Stimulated activated naive CD8-positive, alpha-beta T cell treated with anti-CD3 and anti-CD28 coated beads, Interleukin-15, amount 100 ng/mL, for 72 hours (primary cell): ENCODE measurements at places on chromosomes 6 and 20.
A peak's percentile ranks its signal among the peaks of the same experiment; 100 is the strongest.

DNA sequence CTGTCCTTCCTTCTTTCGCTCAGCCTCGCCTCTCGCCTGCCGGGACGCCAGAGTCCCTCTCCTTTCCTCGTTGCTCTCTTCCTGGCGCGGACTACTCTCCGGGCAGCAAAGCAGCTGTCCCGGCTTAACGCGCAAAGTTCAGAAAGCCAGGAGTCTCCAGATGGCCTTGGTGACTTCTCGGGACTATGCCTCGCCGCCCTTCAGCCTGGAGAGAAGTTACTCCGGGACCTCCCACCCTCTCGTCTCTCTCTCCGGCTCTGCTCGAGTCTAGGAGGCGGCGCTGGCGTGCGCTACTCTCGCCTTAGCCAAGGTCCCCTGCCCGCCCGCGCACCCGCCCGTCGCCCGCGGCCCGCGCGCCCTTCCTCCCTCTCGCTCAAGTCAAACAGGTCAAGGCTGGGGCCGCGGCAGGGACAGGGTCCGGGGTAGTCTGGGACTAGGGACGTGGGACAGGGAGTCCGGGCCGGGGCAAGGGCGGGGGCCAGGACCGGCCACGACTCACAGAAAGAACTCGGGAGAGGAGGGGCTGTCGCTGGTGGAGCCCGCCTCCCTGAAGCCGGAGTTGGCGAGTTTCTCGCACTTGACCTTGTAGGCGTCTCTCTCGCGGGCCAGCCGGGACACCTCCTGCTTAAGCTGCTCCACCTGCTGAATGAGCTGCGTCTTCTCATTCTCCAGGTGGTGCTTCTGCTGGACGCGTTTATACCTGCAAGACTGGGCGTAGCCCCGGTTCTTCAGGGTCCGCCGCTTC lies 1.5 kb downstream of the MAFB start:
- DNase-seq, result no peak

DNA sequence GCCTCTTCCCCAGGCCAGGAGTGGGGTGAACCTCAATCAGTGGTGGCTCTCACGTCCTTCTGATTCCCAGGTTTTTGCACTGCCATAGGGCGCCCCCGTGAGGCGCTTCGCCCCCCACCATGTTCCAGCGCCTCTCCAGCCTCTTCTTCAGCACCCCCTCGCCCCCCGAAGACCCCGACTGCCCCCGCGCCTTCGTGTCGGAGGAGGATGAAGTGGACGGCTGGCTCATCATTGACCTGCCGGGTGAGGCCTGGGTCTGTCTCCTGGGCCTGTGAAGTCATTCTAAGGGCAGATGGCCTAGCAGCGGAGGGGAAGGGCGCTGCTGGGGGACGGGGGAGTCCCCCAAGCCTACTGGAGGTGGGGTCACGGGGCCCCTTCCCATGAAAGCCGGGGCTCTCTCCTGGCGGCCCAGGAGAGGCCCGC lies 4.5 kb downstream of the TP53INP2 start:
- DNase-seq, result no peak

- no peak for DNase-seq
Observed at GRCh38 chr6:73248192-73248903, 14.6 kb downstream of the KHDC1 start.

DNA sequence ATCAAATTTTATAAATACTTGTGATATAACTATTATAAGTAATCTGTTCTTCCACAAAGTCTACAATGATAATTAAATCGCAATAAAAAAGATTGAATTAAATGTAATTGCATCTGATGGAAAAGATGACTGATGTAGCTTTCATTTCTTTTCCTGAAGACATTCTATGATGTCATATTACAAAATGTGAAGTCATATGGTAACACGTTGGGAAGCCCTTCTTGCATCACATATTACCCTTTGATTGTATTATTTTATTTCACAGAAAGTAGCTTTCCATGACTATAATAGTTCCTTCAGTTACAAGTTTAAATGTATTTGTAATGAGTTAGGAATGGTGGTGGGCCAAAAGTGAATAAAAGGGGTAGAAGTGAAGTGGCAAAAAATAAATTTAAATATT lies 19.0 kb upstream of the OR2B2 start:
- DNase-seq, result no peak

DNA sequence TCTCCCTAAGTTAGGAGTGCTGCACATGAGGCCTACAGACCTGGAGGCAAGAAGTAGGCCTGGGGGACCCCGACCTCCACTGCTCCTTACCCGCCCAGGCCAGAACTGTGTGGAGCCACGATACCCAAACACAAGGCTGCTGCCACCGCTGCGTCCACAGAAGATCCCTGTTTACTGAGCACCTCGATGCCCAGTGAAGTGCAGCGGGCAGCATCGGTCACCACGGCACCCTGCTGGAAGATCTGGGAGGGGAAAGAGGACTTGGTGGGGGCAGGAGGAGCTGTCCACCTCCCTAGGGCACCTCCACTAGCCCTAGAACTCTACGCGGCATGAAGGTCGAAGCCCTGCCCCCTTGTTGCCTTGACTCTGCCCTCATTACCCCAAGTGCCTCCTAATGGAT lies 9.9 kb downstream of the GGT7 start:
- no peak for DNase-seq

DNA sequence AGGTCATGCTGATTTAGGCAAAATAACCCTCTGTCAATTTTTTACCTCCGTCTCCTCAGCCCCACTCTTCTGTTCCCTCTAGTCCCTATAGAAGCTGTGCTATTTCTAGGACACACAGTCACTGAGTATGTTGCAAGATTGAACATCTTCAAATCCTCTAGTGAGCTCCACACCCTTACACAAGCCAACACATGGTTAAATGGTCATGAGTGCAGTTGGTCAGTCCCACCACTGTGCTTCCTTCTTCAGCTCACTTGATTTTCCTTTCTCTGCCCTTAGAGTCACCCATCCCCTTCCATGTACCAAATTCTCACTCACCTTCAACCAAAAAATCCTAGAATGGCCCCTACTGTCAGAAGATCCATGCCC lies 48.2 kb upstream of the F13A1 start:
- DNase-seq, result no peak

DNA sequence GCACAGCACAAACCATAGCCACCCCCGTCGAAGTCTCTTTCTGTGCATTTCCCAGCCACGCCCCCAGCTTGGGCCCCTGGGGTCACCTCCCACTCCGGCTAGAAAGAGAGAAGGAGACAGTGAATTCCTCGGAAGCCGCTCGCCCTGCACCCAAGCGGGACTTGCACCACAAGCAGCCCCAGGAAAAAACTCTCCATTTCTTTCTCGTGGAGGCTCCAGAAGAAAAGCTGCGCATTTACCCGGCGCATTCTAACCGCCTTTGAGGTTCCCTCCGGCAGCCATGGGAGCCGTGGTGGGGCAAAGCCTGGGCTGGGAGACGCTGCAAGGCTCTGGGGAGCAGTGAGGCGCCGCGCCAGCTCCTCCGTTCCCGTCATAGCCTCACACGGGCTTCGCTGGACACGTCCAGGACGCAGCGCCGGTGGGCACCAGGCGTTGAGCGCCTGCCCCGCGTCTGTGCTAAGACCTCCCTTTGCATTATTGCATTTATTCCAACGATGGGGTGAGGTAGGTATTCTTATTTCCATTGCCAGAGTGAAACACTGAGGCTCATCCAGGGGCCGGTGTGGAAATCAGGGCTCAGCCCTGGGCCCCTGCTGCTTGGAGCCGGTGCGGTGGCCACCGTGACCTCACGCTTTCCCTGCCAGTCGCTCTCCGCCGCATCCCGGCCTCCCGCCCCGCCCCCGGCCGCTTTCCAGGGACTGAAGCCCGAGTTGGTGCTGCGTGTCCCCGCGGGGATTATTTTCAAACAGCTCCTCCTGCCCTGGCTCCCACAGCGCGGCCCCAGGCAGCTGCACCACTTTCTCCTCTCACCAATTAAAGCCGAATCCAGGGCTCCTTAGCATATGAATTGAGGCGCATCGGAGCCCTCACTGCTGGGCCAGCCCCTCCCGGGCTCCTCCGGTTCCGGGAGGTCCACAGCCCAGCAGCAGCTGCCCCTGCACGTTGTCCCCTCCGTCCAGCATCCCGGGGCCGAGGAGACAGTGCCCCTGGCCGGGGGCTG lies 148.3 kb upstream of the AFDN start:
- no peak for DNase-seq

GRCh38 chr20:63134201-63134612 lies 81.7 kb downstream of the YTHDF1 start:
- no peak for DNase-seq

DNA sequence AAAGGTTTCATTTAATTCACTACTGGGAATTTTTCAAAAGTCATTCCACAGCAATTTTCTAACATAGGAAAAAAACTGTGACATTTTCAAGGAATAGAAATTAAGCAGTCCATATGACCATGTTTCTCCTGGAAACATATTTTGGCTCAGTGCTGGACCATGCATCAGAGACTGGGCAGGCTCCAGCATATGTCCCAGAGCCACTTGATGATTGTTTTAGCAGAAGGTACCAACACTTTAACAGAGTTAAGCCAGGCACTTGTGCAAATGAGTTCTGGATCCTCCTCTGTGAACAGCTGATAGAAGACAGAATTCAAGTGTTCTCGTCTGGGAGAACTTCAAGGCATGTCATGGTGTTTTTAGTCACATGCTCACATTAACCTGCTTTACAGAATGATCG lies 516.3 kb downstream of the COL12A1 start:
- no peak for DNase-seq

DNA sequence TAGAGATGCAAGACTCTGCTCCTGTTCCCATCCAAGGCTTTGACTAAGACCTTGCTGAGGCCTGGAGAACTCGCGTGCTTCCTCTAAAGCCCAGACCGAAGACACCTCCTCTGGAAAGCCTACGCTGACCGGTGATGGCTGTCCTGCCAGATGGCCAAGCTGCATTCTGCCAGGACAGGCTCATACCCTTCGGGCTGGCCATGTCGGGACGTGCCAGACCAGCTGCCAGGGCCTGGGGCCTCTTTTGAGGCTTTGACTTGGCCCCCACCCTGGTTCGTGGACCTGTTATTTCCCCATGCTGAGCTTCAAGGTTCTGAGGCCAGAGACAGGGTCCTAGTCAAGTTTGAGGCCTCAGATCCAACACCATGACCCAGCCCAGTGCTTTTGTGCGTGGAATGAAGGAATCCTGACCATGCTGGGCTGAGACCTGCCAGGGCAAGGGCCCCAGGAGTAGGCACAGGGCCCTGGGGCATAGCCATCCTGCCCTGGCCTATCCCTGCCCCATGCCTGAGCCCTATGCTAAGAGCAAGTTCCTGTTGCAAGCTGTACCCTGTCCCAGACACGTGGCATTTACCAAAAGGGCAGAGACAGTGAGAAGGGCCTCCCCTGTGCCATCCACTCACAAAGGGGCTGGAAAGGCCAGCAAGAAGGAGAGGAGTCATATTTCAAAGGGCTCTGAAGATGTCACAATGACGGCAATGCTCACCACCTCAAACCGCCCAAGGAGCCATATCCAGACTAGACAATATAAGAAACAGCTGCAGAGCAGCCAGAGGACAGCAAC lies 42.8 kb downstream of the MRPL14 start:
- DNase-seq, result no peak

GRCh38 chr20:50478162-50478990 lies 31.8 kb upstream of the PTPN1 start:
- peak; percentile 68 for DNase-seq

GRCh38 chr6:31734821-31735406 lies 1.4 kb downstream of the CLIC1 start:
- peak; percentile 71 for DNase-seq
